ENCODE measurements at places on chromosomes 12 and 14.
A peak's percentile ranks its signal among the peaks of the same experiment; 100 is the strongest.

DNA sequence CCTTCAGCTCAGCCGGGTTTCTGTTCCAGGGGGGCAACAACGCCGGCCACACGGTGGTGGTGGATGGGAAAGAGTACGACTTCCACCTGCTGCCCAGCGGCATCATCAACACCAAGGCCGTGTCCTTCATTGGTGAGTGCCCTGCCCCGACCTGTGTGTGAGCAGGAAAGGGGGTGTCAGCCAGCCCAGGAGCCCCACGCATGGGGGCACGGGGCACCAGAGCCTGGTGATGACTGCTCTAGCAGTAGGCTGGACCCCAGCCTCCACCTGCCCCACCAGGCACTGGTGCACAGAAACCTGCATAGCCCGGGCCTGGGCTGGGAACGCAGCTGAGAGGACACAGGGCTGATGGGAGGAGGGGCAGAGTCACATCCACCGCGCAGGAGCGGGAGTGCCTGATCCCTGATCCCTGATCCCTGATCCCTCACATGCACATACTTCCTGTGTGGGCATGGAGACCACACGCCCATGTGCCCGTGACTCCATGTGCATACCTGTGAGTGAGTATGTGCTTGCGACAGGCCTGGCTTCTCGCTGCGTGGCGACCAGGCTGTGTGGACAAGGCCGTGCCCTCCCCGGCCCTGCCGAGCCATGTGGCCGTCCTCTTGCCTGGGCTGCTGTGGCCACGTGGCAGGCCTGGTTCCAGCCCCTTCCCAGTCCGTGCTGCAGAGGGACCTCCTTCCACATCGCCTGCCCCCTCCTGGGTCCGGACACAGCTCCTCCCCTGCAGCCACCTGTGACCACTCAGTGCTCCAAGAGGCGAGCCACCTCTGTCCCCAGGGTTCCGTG, 11.2 kb downstream of the ADSS1 start:
- DNase-seq = no peak

- DNase-seq = no peak
Observed at GRCh38 chr12:11457996-11458645, 62.8 kb upstream of the PRB2 start.

GRCh38 chr14:59895721-59896120, 24.2 kb upstream of the LRRC9 start:
- no peak for DNase-seq

DNA sequence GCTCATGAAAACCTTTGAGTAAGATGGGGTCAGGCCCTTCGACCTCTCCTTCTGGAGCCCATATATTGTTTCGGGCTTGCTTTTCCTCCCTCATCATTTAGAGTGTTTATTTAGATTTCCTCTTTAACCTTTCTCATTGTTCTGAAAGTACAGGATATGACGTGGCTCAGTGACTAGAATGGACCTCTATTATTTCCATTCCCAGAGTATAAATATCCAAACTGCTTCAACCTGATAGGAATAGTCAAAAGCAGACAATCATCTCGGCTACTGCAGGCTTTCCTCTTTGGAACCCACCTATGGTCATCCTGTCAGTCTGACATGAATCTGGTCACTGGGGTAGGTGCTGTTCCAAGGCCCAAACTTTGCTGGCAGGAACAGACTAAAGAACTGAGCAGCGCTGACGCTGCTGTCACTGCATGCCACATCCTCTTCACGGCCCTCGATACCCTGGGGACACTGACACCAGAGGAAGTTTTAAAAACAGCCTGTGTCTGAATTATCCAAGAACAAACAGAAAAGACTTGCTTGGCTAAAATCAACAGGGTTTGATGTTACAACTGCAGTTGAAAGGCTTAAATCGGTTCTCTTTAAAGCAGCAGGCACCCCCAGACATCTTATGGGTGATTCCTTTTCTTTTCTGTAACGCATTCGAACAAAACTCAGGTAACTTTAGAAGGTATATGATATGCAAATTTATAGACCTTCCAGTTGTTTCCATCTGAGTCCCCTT, 5.0 kb upstream of the DDX47 start:
- no peak for DNase-seq

- no peak for DNase-seq
Observed at GRCh38 chr12:4991373-4991772, 52.3 kb upstream of the KCNA5 start.

DNA sequence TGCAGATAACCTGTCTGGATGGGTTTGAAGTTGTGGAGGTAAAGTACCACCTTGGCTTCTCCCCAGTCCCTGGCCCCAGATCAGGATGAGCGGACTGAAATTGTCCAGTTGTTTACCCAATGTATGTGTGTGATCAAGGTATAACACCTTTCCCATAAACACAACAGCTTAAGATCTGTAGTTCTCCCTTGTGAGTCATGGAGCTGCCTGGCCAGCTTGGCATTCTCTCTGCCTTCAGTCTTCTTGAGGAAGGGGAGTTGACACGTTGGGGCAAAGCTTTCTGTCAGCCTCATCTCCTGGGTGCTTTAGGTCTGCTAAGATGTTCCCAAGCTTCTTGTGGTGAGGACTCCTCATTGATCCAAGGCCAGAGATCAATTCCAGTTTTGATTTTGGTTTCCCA, 6.1 kb downstream of the C1S start:
- no peak for DNase-seq

GRCh38 chr14:103260629-103261124, 73.4 kb upstream of the EIF5 start:
- no peak for DNase-seq

- no peak for DNase-seq
Observed at GRCh38 chr14:35754671-35755070, 54.4 kb downstream of the RALGAPA1 start.

GRCh38 chr12:2082321-2082720, 29.5 kb downstream of the CACNA1C start:
- DNase-seq = no peak

DNA sequence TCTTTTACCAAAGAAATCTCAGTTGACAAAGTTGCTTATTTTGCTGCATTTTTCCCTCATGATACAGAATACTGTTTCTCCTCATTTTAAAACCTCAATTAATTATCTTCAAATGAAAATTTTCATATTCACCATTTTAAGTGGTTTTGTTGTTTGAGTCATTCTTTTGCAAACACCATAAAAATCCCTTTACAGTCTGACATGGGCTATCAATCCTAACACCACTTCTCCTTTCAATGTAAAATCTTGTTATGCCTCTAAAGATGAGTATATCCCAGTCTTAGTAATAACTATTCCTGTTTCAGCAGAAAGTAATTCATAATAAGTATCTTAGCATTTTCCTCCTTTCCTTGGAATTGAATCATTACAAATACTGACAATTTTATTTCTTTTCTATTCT, 192.2 kb downstream of the SYT1 start:
- no peak for DNase-seq

GRCh38 chr14:71720978-71721624, 211.1 kb upstream of the RGS6 start:
- peak; percentile 30 for DNase-seq

- DNase-seq = no peak
Observed at GRCh38 chr12:131065279-131065678, 111.6 kb downstream of the ADGRD1 start.

DNA sequence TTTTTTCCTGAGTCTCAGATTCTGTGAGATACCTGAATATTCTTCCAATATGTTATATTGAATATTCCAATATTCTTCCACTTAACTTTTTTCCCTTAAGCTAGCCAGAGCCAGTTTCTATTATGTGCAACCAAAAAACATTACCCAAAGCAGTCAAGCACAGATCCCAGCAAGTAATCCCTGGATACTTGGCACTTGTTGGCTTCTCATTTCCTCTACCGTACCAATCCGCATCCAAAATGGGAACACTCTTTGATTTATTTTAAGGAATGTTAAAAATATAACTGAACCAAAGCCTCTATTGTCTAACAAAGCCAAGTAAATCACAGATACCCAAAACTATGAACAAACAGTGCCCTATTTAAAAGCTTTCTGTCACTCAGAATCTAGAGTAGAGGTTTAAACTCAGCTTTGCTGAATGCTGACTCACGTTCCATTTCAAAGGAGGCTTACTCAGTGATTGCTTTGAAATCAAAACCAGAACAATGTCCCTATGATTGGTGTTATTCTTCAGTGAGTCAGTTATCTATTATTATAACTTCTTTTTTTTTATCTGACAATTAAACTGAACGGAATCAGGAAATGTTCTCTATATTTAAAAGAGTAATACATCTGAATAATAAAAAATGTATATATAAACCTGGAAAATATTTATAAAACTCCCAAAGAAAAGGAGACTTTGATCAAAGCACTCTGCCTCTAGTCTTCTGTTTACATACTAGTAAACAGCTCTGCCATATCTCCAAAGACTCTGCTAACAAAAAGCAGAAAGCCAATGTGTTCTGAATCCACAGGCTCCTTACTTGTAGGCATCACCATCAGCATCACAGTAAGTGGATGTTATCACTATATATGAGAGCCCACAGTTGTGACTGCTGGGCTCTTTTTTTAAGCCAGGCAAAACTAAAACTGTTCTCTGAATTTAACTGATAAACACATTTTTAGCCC, 360.8 kb downstream of the CCDC91 start:
- no peak for DNase-seq

DNA sequence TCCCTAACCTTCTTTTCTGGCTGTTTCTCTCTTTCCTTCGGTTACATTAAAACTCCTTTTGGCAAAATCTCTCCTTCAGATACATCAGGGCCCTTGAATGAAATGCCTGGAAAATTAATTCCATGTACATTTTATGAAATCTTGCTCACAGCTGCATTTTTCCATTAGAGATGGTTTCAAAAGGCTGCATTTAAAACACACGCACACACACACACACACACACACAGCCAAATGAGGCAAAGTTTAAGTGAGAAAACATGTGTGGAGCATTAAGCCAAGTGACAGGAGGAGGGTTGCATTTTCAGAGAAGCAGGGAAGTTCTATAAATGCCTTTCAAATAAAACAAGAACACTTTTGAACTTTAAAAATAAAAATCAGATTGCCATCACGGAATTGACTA, 216.4 kb downstream of the LRIG3 start:
- DNase-seq = no peak

DNA sequence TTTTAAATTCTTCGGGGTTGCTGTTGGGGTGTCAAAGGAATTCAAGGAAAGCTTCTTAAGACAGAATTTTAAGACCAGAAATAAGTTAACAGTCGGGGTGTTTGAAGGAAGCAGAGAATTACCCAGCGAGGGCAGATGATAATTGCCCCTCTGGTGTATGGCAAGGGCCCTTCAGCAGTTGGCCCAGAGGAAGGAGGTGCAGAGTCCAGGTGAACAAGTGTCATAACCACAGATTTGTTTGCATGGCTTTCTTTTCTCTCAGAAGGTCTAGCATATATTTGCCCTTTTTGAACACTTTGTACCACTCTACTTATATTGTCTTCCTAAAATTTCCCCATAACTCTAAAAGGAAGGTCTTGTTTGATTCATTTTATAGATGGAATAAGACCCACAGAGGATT, 1.8 kb downstream of the PDE6H start:
- no peak for DNase-seq

DNA sequence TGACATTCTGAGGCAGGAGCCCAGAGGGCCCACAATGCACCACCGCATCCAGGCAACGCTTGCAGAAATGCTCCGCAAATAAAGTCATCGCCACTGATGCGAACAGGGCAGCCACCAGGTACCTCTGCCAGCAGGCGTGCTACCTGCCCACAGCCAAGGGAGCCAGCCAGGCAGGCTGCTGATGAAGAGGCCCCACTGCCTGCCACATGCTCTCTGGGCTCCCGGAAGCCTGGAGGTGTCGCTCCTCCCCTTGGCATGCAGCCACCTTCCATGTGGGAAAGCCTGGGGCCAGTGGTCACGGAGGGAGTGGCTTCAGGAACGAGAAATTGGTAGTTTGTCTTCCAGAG, 14.7 kb downstream of the GPR132 start:
- no peak for DNase-seq

DNA sequence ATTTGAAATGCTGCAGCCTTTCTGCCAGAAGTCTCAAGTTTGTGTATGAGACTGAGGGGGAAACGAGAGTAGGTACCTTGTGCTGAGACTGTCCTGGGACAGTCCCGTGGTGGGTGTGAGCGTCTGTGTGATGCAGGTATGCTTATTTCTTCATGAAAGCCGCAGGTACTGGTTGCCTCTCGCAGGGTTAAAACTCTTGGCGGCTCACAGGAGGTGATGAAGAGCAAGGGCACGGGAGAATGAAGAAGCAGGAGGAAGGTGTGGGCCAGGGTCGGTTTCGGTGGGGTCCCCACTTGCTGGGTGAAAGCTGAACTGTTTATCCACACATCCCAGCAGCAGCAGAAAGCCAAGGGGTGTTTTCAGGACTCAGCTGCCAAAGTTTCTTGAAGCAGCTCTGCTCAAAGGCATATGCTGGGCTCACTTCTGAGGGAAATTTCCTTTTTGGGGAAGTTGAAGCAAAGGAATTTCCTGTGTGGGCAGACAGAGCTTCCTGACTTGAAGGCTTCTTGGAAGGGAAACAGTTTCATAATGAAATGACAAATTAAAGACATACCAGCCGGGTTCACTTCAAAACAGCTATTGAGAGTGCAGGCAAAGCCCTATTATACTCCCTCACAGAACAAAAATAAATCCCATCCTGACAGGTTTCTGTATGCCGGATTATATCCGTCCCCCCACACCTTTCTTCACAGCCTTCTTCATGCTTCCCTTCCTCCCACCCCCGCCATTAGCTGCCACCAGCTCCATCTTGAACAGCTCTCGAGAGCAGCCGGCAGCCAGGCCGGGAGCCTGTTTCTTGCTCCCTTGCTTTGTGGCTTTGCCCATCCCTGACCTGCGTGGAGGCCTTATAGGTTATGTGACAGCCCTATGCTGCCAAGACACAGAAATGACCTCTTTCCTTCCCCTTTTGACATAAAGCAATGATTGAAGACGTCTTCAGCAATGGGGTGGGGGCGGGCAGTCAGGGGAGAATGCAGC, 116.6 kb downstream of the ETV6 start:
- DNase-seq = no peak

- no peak for DNase-seq
Observed at GRCh38 chr14:73289729-73290128, 52.4 kb downstream of the PAPLN start.

DNA sequence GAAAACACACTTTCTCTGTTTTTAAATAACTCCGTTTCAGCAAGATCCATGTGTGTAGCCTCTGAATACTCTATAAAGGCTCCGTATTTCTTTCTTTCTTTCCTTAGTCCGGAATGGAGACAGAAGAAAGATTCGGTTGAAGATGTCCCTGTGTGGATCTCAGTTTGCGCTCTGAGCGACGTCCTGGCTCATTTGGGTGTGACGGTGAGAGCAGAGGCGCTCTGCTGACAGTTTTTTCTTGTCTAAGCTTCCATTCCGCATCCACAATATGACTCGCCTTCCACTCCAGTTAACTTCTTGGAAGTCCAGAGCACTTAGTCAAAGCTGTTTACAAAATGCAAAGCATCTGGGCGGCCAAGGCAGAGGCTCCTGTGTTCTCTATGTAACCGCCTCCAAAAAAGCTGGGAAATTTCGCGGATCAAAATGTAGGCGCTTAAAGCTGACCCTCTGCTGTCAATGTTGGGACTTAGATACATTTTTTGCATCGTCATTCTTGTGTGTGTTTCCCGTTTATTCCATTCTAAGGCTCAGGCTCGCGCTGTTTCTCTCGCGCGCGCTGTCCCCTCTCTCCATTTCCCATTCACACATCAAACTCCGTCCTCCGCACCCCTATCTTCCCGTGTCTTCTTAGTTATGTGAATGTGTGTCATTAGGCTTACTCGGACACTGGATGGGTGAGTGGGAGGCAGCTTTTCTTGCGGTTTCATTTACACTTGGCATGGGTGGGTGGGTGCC, 880 bp upstream of the FLRT2 start:
- no peak for DNase-seq

GRCh38 chr14:91300283-91300895, 55.9 kb upstream of the GPR68 start:
- no peak for DNase-seq

All from NCI-H446 (cell line).